Lung (tissue), 17 donors: ENCODE measurements at places on chromosomes 1 and 21. TPM values are rescaled to one million over a fixed set of nuclear protein-coding genes. Genes with fewer than 3 reads are reported as not detected.

Gene MATN1
- 0.18 TPM for polyA plus RNA-seq

Gene F13B
- not detected for polyA plus RNA-seq

Gene OR2M3
- polyA plus RNA-seq, result not detected

Gene CHI3L2
- polyA plus RNA-seq, result 206 TPM

Gene CD164L2
- 6.8 TPM for polyA plus RNA-seq

Gene C4BPA
- polyA plus RNA-seq, result 213 TPM

Gene EFNA3
- 1.5 TPM for polyA plus RNA-seq

DNA sequence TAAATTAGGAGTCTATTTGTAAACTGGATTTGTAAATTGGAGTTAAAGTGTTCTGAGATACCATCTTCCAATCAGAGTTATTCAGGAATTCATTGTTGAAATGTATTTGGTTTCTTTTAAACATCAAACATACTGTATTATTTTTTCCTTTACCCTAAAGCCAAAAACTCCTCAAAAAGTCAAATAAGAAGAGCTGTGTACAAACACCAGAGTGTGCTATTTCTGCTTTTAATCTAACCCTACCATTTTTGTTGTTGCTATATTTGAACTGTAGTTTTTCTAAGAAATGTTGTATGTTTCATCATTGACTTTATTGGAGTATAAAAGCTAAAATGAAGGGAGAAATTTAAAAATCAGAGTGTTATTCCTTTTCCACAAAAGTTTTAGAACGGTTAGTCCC, 35.8 kb downstream of the SLC30A7 start:
- DNase-seq, result peak; percentile 74

GRCh38 chr1:22801761-22802160, 91.1 kb downstream of the EPHB2 start:
- peak; percentile 51 for DNase-seq

- no peak for DNase-seq
Observed at GRCh38 chr1:195851016-195851601, 757.1 kb downstream of the KCNT2 start.

DNA sequence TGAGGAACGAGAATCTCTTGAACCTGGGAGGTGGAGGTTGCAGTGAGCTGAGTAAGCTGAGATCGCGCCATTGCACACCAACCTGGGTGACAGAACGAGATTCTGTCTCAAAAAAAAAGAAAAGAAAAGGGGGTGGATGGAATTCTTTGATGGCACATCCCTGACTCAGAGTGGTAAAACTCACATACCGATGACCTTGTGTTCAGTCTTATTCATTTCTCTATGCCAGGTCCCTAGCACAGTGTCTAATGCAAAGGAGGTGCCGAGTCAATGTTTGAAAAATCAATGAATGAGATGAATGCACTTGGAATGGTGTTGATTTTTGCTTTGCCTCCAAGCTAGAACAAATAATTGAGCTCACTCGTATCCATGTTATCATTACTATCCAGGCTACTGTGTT, 18.5 kb upstream of the FAM20B start:
- no peak for DNase-seq

DNA sequence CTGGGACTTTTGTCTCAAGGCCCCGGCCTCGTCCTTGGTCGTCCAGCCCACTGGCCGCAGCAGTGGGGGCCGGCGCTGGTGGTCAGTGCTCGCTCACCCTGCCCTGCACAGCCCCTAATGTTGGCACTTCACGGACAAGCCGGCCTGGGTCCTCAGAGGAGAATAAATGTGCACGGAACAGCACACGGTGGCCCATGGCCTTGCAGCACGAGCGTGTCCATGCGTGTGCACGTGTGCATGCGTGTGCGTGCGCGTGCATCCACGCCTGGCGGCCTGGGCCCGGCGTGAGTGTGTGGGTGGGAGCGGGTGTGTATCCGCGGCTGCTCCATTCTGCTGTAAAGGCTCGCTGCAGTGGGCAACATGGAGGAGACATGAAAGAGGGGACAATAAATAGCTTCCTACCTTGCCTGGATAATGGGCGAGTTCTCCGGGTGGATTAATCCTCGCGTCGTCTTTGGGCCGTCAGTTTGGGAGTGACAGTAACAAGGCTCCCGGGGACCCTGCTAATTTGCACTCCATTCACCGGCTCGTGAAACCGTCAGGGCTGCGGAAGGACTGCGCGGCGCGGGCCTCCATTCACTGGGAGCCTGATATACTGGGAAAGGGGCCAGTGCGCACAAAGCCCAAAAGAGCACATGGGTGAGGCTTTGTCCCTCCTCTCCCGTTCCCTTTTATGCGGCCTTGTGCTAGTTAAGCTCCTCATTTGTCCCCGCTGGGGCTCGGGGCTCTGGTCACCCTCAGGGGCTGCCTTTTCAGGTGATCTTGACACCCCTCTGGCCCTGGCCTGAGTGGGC, 142.8 kb downstream of the PRDM16 start:
- no peak for DNase-seq

GRCh38 chr1:151371370-151372057, 991 bp downstream of the SELENBP1 start:
- peak; percentile 89 for DNase-seq

- no peak for DNase-seq
Observed at GRCh38 chr1:21257431-21258135, 32.7 kb downstream of the ECE1 start.
